HFFc6 (cell line): ENCODE measurements at places on chromosomes 1 and 21. TPM values are rescaled to one million over a fixed set of nuclear protein-coding genes. Genes with fewer than 3 reads are reported as not detected.

DNA sequence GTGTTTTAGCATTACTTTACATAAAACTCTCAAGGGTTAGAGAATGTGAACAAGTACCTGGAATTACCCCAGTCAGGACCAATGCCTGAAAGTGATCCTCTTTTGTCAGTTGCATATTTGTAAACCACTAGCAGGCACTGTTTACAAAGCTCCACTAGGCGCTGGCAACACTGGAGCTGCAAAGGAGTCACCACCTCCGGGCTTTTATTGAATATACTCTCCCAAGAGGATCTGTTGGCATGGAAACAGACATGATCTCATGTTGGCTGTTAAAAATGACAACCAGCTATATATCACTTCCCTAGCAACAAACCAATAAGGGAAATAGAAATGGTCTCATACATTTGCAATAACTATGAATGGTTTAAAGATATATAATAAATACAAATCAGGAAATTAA, 116.0 kb downstream of the TTLL7 start:
- peak; percentile 52 for DNase-seq

- DNase-seq: no peak
These were observed 13.8 kb upstream of the THEM5 start for GRCh38 chr1:151867321-151867720.

The CRYAA gene
- not detected in 3 replicates for total RNA-seq

DNA sequence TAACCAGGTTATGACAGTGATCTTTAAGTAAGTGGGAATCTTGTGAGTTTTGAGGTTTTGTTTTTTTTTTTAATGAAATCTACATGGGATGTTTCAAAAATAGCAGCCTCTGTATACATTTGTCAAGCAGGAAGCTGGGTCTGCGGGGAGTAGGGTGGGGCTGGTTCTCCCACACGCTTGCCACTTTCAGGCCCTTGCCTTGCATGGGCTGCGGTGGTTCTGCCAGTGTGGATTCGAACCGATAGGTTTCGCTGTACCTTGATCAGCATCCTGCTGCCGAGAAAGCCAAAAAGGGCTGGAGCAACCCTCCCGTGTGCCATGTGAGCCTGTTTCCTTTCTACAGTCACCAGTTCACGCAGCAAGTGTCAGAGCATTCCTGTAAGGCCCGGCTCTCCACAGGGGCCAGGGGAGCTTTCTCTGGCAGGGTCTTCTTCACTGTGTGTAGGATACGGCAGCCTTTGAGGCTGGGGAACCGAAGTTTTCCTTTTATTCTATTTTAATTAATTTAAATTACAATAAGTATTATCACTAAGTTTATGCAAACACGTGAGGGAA, 79.2 kb upstream of the SAMD11 start:
- DNase-seq: no peak

- no peak for DNase-seq
These were observed 27.9 kb downstream of the FAM163A start for GRCh38 chr1:179770887-179771502.

DNA sequence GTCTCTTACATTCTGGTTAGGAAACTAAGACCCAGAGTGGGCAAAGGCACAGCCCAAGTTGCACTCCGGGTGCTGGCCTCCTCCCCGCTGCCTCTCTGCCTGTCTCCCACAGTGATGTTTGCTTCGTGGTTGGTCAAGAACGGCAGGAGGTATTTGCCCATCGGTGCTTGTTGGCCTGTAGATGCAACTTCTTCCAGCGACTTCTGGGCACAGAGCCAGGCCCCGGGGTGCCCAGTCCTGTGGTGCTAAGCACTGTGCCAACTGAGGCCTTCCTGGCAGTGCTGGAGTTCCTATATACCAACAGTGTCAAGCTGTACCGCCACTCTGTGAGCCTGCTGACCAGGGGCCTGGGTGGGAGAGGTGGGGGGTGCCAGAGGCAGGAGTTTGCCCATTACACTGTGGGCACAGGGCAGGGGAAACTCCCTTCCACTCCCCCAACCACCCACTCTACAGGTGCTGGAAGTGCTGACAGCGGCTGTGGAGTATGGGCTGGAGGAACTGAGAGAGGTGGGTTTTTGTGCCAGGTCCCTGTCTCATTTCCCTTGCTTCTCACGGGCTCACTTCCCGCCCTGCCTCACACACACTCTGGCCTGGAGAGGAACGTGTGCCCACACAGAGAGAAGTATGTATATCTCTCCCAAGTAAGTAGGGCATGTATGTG, 1.9 kb downstream of the BTBD19 start:
- no peak for DNase-seq

DNA sequence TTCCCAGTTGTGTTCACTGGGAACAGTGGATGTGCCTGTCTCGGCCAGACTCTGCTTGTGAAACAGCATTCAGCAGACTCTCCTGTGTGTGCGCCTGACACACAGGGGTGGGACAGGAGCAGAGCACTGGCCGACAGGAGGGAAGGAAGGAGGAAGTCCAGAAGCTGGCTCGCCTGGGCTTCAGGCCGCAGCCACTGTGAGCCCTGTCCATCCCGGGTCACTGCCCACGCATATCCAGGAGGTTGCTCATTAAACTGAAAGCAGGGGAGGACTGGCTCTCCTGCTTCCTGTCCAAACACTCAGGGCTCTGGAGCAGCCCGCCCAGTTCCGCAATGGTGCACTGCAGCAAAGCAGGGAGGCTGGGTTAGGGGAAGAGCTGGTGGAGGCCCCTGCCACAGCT, 218.7 kb upstream of the VAMP3 start:
- no peak for DNase-seq

GRCh38 chr1:154552036-154552435, 6.4 kb downstream of the UBE2Q1 start:
- no peak for DNase-seq

DNA sequence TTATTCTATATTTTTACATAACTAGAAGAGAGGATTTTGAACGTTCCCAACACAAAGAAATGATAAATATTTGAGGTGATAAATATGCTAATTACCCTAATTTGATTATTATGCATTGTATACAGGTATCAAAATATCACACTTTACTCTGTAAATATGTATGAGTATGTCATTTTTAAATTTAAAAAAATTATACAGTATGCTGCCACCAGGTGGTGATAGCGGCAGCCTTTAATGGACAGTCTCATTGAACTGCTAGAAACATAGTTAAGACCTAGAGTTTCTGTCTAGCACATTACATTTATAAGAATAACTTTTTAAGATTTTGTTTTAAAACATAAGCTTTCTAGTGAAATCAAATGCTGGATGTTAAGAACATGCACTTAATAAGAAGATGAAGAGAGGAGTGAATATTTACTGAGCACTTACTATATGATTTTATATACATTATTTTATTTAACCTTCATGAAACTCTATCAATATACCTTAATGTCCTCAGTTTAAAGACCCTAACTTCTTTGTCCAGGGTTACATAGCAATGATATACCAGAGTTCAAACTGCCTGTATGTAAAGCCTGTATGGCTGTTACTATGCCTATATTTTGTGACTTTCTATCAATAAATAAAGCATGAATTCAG, 207.1 kb downstream of the NUF2 start:
- peak; percentile 25 for DNase-seq

DNA sequence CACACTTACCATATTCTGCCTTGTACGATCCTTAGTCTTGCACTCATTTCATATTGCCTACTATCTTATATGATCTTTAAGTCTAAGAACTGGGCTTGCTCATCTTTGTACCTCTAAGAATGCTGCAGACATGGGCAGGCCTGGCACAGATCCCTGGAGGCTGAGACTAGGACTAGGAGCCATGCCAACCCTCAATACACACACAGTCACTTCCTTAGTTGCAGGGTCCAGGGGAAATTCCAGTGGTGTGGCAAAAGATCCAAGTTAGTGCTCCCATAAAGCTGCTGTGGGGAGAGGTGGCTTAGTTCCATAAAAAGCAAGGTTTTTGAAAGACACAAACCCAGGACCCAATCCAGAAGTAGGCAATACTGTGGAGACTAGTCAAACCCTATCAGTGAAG, 59.9 kb downstream of the CYYR1 start:
- no peak for DNase-seq

GRCh38 chr21:46637952-46638746, 2.7 kb downstream of the PRMT2 start:
- DNase-seq: no peak

GRCh38 chr21:27722095-27722494, 755.2 kb upstream of the ADAMTS5 start:
- no peak for DNase-seq

GRCh38 chr21:42117967-42118780, 47.1 kb downstream of the UMODL1 start:
- DNase-seq: no peak

The VAV3 gene
- 0.33 TPM in 1 of 3 replicates, not detected in the others for total RNA-seq

The LMOD1 gene
- 18.1 to 37.1 TPM (median 36.8 TPM) in 3 replicates for total RNA-seq

The ARMH1 gene
- total RNA-seq: 0.14 to 0.29 TPM in 2 of 3 replicates, not detected in the other

The CD247 gene
- total RNA-seq: not detected in 3 replicates

DNA sequence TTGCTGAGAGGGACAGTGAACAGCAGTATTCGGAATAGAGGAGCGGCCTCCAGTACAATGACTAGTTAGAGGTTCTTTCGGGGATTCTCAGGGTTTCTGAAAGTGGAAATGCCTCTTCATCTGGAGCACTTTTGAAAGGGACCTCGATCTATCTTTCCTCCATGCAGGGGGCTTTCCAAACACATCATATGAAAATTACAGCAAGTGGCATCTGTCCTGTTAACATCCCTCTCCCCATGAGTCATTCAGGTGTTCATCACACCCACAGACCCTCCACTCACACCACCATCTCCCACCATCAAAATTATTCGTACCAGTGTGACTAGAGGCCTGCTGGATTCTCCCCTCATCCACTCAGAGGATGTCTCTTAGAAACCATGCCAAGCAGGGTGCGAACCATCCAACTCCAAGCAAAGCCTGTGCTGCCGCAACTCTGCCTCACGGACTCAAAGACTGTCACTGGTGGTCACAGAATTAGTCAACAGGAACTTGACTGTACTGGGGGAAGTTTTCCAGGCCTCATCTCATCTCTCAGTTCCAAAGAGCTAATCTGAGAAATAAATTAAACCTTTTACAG, 211.1 kb downstream of the MRPL39 start:
- DNase-seq: no peak

GRCh38 chr1:22239378-22239777, 96.5 kb upstream of the WNT4 start:
- no peak for DNase-seq

DNA sequence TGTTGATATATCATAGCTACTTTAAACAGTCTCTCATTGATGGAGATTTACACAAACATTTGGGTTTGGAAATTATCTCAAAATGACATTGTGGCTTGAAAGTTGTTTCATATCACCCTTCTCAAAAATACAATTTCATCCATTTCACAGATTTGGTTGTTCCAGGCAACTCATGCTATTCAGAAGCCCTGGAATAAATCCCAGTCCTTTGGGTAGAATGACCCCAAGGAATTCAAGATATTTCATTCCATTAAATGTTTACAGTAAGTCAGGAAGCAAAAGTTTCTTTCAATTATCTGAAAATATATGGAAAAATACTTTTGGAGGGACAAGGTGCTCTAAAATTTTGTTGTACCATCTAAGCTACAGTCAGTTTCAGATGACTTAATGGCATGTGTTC, 27.1 kb downstream of the MPZL1 start:
- peak; percentile 5 for DNase-seq

- peak; percentile 27 for DNase-seq
These were observed 99.4 kb upstream of the TLR5 start for GRCh38 chr1:223242382-223242955.

- no peak for DNase-seq
These were observed 177.9 kb downstream of the EIF4G3 start for GRCh38 chr1:20998826-20999225.

DNA sequence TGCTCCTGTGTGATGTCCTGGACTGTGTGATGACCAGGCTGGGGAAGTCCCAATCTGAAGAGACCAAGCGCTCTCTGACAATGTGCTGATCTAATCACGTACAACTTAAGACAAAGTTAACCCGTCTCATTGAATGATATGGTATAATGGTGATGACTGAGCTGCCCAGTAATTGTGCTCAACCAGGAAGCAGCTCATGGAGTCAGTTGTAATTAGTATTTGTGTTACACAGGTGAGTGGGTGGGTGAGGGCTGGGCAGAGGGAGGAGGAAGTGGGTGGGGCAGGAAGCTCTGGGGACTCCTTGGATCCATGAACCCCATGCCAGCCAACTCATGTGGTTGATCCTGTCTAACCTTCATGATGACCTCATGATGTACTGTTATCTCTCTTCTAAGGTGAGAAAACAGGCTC, 8.7 kb upstream of the ECE1 start:
- no peak for DNase-seq

- DNase-seq: no peak
These were observed 10.1 kb downstream of the MEF2D start for GRCh38 chr1:156490401-156491032.

The CYP2J2 gene
- total RNA-seq: 0.17 TPM in 1 of 3 replicates, not detected in the others

GRCh38 chr1:201006450-201006849, 17.1 kb downstream of the KIF21B start:
- DNase-seq: no peak

DNA sequence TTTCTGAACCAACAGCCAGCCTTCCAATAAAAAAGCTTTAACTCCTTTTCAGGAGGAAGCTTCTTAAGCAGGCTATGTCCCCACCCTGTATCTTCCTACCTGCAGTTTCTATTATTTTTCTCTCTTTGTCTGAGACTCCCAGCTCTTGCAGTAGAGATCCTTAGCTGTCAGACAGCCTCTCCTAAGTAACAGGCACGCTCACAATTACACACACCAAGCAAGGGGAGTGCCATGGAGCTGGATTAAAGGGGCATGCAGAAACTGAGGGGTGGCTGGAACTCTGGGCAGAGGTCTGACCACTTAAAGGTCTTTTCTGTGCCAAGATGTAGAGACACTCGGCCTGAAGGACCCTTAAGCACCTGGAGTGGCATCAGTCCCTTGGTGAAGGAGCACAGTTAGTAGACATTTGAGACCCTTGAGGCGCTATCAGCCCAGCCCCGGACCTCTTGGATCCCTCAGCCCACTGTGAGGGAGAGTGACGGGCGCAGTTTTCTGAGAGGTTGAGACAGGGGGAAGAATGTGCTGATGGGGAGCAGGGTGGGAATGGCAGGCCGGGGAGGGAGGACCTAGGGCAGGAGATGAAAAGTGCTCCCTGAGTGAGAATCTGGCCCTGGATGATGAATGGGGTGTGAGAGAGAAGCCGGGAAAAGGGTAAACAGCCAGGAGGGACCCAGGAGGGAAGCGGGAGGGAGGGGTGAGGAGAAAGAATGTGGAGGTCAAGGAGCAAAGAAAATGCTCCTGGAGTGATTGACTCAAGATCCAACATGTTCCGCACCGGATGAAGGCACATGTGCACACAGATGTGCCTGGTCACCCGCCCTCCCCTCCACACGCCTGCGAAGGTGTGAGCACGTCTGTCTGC, 13.3 kb downstream of the PLXNA2 start:
- no peak for DNase-seq

The LDLRAD1 gene
- total RNA-seq: not detected in 3 replicates
